ENCODE measurements at places on chromosomes 1 and 21. TPM values are rescaled to one million over a fixed set of nuclear protein-coding genes. Genes with fewer than 3 reads are reported as not detected.
A peak's percentile ranks its signal among the peaks of the same experiment; 100 is the strongest.

- DNase-seq: no peak
- no peaks in the 10 kb centered on the region for H3K27me3 ChIP-seq
- H3K4me3 ChIP-seq: no peak overlapping the region
- no peaks in the 10 kb centered on the region for H3K4me1 ChIP-seq
Observed at GRCh38 chr21:31952828-31953227, 80.0 kb downstream of the HUNK start.

GRCh38 chr1:203199816-203200571 lies 13.5 kb upstream of the CHI3L1 start:
- no peak overlapping the region for H3K27ac ChIP-seq
- no peak for DNase-seq
- H3K36me3 ChIP-seq: no peaks in the 10 kb centered on the region

DNA sequence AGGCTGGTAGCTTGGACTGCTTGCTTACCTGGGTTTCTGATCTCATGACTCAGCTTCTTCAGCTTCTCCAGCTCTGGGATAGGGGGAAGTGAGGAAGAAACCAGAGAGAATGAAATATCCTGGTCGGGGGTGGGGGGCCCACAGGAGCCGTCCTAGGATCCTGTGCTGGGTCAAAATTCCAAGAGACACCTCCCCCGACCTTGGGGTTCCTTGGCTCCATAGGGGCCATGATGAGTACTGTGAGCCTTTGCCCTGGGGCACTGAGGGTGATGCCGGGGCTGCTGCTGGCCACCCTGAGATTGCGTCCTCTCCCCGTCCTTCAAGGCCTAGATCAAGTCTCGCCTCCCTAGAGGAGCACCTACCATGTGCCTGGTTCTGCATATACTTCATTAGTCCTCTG lies 40.0 kb downstream of the MYOM3 start:
- H3K27me3 ChIP-seq: peaks cover 4% of the 10 kb centered on the region
- H3K27ac ChIP-seq: no peak overlapping the region
- DNase-seq: no peak
- peaks cover 5% of the 10 kb centered on the region for H3K4me1 ChIP-seq

- no peak for DNase-seq
- no peak overlapping the region for H3K4me3 ChIP-seq
- H3K27ac ChIP-seq: no peak overlapping the region
- no peaks in the 10 kb centered on the region for H3K27me3 ChIP-seq
Observed at GRCh38 chr1:111234866-111235265, 7.4 kb downstream of the CHI3L2 start.

- no peak overlapping the region for H3K27ac ChIP-seq
- H3K4me1 ChIP-seq: peaks cover 16% of the 10 kb centered on the region
- no peak overlapping the region for H3K4me3 ChIP-seq
Observed at GRCh38 chr21:35792569-35793305, 267.6 kb downstream of the SETD4 start.

GRCh38 chr21:31498985-31499384 lies 154.9 kb upstream of the TIAM1 start:
- DNase-seq: no peak
- H3K27ac ChIP-seq: no peak overlapping the region
- H3K36me3 ChIP-seq: peaks cover 10% of the 10 kb centered on the region
- no peak overlapping the region for H3K4me3 ChIP-seq
- peaks cover 22% of the 10 kb centered on the region for H3K4me1 ChIP-seq

GRCh38 chr1:92125204-92125603 lies 45.1 kb downstream of the BTBD8 start:
- no peak for DNase-seq
- peaks cover 5% of the 10 kb centered on the region for H3K36me3 ChIP-seq
- H3K4me3 ChIP-seq: no peak overlapping the region
- H3K4me1 ChIP-seq: no peaks in the 10 kb centered on the region

DNA sequence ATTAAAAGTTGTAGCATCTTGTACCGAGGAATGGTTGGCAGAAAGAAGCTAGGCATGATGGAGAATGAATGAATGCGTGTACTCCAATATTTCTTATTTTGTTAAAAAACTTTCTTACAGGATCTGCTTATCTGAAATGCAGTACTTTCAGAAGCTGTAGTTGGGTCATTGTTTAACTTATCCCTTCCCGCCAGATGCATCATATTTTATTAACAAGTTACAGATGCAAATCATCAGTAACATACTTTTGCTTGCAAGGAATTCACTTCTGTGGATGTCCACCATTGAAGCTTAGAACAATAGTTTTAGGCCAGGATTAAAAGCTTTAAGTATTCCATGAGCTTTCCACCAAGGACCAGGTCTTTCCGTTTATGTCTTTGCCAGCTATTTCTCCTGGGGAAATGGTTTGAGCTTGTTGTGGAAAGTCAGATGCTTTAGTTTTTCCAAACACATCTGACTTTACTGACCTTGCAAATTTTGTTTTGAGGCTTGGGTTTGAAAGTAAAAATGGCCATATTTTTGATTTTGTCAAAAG lies 65.4 kb downstream of the PATJ start:
- H3K4me3 ChIP-seq: no peak overlapping the region
- no peaks in the 10 kb centered on the region for H3K4me1 ChIP-seq
- no peak overlapping the region for H3K27ac ChIP-seq
- H3K36me3 ChIP-seq: peaks cover 11% of the 10 kb centered on the region
- H3K27me3 ChIP-seq: no peaks in the 10 kb centered on the region

DNA sequence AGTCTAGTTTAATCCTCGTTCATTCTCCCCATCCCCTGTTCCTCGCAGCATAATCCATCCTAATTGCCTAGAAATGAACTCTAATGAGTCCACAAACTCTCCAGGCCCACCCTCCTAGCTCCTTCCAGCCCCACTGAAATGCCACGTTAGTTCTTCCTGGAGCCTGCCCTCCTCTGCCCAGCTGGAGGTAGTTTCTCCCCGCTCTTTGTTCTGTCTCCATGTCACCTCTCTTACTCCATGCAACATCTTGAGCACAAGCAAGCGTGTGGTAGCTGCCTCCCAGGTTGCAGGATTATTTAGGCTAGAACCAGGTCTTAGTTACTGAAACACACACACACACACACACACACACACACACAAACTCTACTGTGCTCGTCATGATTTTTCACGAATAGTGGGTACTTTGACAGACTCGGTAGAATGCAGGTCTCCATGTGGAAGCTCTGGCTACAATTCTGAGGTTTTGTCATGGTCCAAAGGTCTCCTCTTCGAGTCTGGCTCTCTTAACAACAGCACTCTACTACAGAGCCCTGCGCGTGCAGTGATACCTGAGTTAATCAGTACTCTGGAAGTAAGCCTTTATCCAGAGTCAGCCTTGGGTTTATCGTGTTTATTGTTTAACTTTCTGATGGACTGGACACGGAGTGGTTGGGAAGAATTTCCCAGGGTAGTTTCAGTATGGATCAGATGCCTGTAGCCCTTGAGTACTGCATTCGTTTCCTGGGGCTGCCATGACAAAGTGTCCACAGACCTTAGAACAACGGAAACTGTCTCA lies 27.5 kb downstream of the HUNK start:
- peaks cover 19% of the 10 kb centered on the region for H3K36me3 ChIP-seq
- DNase-seq: no peak
- H3K4me1 ChIP-seq: peaks cover 71% of the 10 kb centered on the region

- no peak for DNase-seq
- H3K4me3 ChIP-seq: no peak overlapping the region
- peaks cover 3% of the 10 kb centered on the region for H3K27me3 ChIP-seq
- H3K36me3 ChIP-seq: peaks cover 3% of the 10 kb centered on the region
- H3K27ac ChIP-seq: no peak overlapping the region
Observed at GRCh38 chr21:35737899-35738346, 322.4 kb downstream of the SETD4 start.

DNA sequence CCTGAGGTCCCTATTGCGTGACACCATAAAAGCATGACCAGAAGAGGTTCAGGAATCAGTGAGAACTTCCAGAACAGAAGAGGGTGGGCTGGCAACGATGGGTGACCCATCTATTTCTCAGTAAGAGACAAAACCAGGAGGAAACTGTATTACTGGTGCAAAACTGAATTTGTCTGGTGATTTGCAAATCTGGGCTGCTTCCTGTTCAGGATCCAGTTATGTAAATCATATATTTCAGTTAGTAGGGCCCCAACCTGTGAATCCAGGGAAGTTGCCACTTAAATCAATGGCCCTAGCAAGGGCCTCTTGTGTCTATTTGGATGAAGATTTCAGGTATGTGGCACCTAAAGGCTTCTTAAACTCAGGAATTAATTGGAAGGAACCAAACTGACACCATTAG lies 23.1 kb upstream of the SMAP2 start:
- DNase-seq: no peak
- H3K36me3 ChIP-seq: no peaks in the 10 kb centered on the region
- H3K4me1 ChIP-seq: no peaks in the 10 kb centered on the region
- peaks cover 3% of the 10 kb centered on the region for H3K27me3 ChIP-seq

DNA sequence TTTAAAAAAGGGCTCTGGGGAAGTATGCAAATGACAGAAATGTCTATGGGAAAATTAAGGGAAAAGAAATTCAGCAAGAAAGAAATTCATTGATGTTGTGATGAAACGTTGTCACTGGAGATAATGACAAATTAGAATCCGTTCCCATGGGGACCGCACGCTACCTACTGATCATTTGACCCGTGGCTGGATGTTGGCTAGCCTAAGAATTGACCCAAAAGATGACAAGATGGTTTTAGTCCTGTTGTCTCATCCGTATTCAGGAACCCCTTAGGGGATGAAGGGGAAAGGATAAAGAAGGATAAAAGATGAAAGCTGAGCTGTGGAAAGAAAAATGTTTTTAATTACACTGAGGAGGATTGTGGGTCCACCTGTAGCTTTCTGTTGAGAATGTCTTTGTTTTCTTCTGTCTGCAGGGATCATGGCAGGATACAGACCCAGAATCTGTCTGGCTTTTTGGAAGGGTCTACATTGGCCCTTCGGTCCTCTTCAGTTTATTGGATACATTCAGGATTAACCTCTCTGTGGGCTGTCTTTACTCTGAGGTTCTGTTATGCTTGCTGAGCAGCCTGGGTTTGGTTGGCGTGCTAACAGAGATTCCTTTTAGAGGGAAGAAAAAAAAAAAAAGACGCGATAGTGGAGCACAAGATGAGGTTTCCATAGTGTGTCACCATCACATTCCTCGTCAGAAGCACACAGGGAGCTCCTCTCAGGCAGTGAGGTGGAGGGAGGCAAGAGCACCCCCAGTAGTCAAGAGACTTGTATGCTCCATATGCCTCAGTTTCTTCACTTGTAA lies 106.2 kb downstream of the CACHD1 start:
- no peaks in the 10 kb centered on the region for H3K27me3 ChIP-seq
- H3K4me1 ChIP-seq: peaks cover 56% of the 10 kb centered on the region
- H3K4me3 ChIP-seq: peak overlapping the region; percentile 24
- no peak overlapping the region for H3K27ac ChIP-seq

DNA sequence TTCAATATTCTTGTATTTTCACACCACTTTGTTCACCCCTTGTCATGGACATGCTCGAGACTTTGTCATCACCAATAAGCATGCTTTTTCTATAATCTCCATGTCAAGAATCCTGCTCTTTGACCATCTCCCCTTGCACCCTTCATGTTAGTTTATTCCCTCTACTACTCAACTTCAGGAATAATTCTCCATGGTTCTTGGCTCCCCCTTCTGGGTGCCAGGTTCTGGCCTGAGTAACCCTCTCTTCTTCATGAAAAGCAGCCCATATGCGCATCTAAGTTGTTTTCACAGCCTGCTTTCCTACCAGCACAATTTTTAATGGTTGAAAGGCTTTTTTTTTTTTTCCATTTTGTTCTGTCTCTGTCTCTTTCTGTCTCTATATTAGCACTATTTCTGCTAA lies 160.7 kb downstream of the LEPR start:
- no peak overlapping the region for H3K27ac ChIP-seq
- no peak overlapping the region for H3K4me3 ChIP-seq
- no peak for DNase-seq
- no peaks in the 10 kb centered on the region for H3K27me3 ChIP-seq

- DNase-seq: no peak
- H3K36me3 ChIP-seq: peaks cover 6% of the 10 kb centered on the region
- H3K27me3 ChIP-seq: no peaks in the 10 kb centered on the region
Observed at GRCh38 chr21:32705139-32705538, 22.7 kb downstream of the SYNJ1 start.

GRCh38 chr1:193741228-193741627 lies 554.8 kb upstream of the B3GALT2 start:
- H3K36me3 ChIP-seq: no peaks in the 10 kb centered on the region
- DNase-seq: no peak
- H3K4me1 ChIP-seq: no peaks in the 10 kb centered on the region
- H3K27ac ChIP-seq: no peak overlapping the region
- H3K27me3 ChIP-seq: no peaks in the 10 kb centered on the region
- no peak overlapping the region for H3K4me3 ChIP-seq

- peaks cover 11% of the 10 kb centered on the region for H3K27me3 ChIP-seq
- H3K4me1 ChIP-seq: peaks cover 35% of the 10 kb centered on the region
- no peaks in the 10 kb centered on the region for H3K36me3 ChIP-seq
- H3K4me3 ChIP-seq: peak overlapping the region; percentile 37
- no peak for DNase-seq
Observed at GRCh38 chr21:35046880-35047229, 2.2 kb downstream of the RUNX1 start.

GRCh38 chr1:59481881-59482505 lies 185.1 kb downstream of the FGGY start:
- H3K4me3 ChIP-seq: no peak overlapping the region
- H3K4me1 ChIP-seq: peaks cover 32% of the 10 kb centered on the region
- peaks cover 3% of the 10 kb centered on the region for H3K36me3 ChIP-seq
- H3K27me3 ChIP-seq: no peaks in the 10 kb centered on the region
- DNase-seq: no peak

DNA sequence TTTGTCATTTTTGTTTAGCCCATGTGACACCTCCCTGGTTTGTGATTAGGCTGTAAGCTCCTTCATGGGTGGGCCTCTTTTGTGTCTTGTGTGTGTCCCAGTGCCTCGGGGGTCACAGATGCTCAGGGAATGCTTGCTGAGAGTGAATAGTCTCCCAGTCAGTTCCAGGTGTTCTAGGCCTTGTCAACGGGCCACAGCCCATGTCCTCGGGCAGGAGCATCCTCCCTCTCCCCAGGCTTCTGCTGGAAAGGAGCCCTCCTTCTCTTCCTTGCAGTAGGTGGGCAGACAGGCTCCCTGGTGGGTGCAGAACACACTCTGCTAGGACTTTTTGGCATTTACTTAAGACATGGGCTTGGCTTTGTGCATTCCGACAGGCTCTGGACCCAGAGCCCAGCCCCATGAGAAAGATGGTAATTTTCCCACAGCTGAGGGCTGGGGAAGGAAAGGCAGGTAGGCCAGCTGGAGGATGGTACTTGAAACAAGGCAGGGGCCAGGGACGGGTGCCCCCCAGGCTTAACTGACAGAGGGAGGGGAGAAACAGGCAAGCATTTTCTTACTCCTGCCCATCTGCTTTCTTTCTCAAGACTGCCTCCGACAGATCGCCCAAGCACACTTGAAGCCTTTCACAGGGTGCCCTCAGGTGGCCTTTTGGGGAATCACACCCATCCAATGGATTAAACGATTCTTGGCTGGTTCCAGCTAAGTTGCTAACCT lies 7.1 kb upstream of the CPLANE2 start:
- no peaks in the 10 kb centered on the region for H3K27me3 ChIP-seq
- no peak overlapping the region for H3K4me3 ChIP-seq
- no peak for DNase-seq
- H3K4me1 ChIP-seq: peaks cover 17% of the 10 kb centered on the region
- H3K27ac ChIP-seq: peak overlapping the region; percentile 77

- no peak for DNase-seq
- H3K27ac ChIP-seq: no peak overlapping the region
- H3K27me3 ChIP-seq: no peaks in the 10 kb centered on the region
- H3K4me1 ChIP-seq: peaks cover 38% of the 10 kb centered on the region
- no peak overlapping the region for H3K4me3 ChIP-seq
Observed at GRCh38 chr21:34276711-34277425, 86.9 kb upstream of the KCNE2 start.

CD2 gene
- total RNA-seq: 0.17 TPM

LYPD8 gene
- not detected for total RNA-seq

THEM4 gene
- total RNA-seq: 15.6 TPM

OVAAL gene
- not detected for total RNA-seq

KLF17 gene
- not detected for total RNA-seq

DAB1 gene
- 7.2 TPM for total RNA-seq

MASP2 gene
- total RNA-seq: 0.29 TPM

RBM34 gene
- total RNA-seq: 83.5 TPM

All from type B pancreatic cell (in vitro differentiated cells).